H1 (cell line): ENCODE measurements at places on chromosomes 16 and 17. TPM values are rescaled to one million over a fixed set of nuclear protein-coding genes. Genes with fewer than 3 reads are reported as not detected.

DPEP2 gene
- not detected in 2 replicates for total RNA-seq

GRCh38 chr17:58756246-58757161, 850 bp downstream of the PPM1E start:
- peak; percentile 64 for DNase-seq

CCL8 gene
- not detected in 2 replicates for total RNA-seq

EXOC3L1 gene
- 1.3 and 1.7 TPM in 2 replicates for total RNA-seq

HBQ1 gene
- 1.4 and 2.9 TPM in 2 replicates for total RNA-seq

- no peak for DNase-seq
These were observed 11.7 kb downstream of the NDUFAB1 start for GRCh38 chr16:23584186-23585076.

DNA sequence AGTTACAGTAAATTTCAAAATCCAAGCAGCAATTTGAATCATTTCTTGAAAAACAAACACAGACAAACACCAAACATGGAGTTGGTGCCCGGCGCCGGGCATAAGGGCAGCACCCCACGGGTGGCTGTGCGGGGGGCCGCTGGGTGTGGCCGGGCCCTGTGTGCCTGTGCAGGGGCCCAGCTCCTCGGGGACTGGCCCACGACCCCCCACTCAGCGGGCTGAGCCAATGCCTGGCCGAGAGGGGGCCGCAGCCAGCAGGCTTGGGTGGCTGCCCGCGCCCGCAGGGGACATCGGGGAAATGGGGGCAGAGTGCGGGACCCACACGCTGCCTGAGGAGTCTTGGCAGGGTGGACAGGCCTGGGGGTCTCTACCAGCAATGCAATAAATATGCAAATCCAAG, 12.8 kb upstream of the DUS1L start:
- DNase-seq, result no peak

GRCh38 chr16:7351610-7352510, 19.2 kb downstream of the RBFOX1 start:
- DNase-seq, result no peak

ABCA8 gene
- not detected in 2 replicates for total RNA-seq

DHX40 gene
- total RNA-seq, result 28.3 and 28.5 TPM in 2 replicates

- no peak for DNase-seq
These were observed 36.3 kb upstream of the PABPN1L start for GRCh38 chr16:88902744-88903143.

GRCh38 chr17:67223924-67224323, 21.1 kb downstream of the HELZ start:
- DNase-seq, result no peak

OTOA gene
- total RNA-seq, result 0.32 TPM in 1 of 2 replicates, not detected in the other

DNA sequence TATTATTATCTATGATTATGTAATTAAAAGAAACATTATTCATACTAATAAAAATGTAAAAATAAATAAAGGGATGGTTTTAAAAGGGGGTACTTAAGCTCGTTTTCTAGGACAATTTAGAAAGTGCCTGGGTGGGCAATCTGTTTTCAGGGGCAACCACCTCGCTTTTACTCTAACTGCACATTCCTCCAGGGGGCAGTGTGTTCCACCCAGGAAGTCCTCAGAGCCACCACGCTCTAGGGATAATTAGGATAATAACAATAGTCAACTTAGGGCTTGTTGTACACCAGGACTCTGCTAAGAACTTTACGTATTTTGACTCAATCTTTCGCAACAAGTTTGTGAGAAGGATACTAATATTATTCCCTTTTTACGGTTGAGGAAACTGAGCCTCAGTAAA, 396.7 kb upstream of the MAF start:
- DNase-seq, result peak; percentile 60
